CD4-positive, alpha-beta T cell treated with Interleukin-17A for 1 hour (primary cell): ENCODE measurements at places on chromosomes 6 and 20.
A peak's percentile ranks its signal among the peaks of the same experiment; 100 is the strongest.

- DNase-seq = no peak
These were observed 975.9 kb downstream of the KIF16B start for GRCh38 chr20:15597306-15597705.

GRCh38 chr6:106799031-106799894, 169.9 kb downstream of the QRSL1 start:
- DNase-seq = no peak

- peak; percentile 34 for DNase-seq
These were observed 5.6 kb downstream of the PPP1R16B start for GRCh38 chr20:38810926-38811630.

GRCh38 chr6:154872542-154873114, 122.5 kb upstream of the TIAM2 start:
- no peak for DNase-seq

GRCh38 chr6:44431118-44431725, 43.7 kb downstream of the CDC5L start:
- DNase-seq = peak; percentile 53

- no peak for DNase-seq
These were observed 42.4 kb upstream of the EMILIN3 start for GRCh38 chr20:41408986-41409385.

DNA sequence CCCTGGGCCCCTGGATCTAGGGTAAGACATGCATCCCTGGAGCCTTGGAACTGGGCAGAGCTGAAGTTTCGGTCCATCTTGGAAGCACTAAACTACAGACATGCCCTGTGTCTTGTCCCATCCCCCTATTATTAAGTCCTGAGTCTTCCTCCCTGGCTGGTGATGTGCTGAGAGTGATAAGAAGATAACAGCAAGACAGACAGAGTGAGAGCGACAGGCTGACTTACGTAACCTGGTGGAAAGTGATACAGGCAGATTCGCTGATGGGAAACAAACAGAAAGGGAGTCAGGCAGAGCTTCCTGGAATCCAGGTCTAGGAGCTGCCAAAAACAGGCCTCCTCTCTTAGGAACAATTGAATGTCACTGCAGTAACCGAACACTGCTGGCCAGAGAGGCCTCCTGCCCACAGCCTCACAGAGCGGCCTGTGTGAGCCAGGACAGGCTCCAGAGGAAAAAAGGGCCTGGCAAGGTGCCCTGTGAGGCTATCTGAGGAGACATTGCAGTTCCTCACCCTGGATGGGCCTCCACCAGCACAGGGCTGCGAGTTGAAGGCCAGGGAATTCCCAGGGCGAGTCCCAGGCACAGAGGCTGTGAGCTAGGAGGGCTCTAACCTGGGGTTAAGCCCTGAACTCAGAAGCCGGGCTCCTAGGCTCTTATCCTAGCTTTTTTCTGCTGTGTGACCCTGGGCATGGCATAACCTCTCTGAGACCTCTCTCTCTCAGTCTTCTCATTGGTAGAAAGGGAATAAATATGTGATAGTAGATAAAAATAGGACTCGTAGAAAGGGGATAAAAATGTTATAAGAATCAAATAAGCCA, 34.2 kb upstream of the B4GALT5 start:
- DNase-seq = no peak

DNA sequence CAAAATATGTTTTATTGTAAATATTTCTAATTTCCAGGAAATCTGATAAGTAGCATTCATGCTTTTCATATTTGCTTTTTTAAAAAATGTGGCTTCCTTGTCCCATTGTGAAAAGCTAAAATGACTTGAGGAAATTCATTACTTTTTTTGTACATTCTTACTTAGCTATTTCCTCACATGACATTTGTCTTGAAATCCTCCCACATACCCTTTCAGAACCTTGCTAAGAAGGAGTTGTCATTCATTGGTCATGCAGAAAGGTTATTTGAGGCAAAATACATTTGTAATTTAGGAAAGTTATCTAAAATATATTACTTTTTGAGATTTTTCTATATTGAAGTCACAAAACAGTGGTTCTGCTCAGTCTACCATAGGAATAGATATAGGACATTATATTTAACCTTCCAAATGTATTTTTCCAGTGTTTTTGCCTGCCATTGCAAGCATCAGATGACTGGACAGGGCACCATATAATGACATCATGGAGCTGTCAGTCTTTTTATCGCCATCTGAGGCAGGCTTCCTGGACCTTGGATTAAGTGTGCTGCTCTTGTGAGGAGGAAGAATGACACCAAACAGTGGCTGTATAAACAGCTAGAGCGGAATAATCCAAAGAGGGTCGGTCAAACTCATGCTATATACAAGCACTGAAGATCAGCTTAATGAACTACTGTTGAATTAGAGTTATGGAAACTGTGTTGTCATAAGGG, 109.4 kb upstream of the HCRTR2 start:
- no peak for DNase-seq

- no peak for DNase-seq
These were observed 54.1 kb downstream of the BPIFB1 start for GRCh38 chr20:33337119-33337518.

DNA sequence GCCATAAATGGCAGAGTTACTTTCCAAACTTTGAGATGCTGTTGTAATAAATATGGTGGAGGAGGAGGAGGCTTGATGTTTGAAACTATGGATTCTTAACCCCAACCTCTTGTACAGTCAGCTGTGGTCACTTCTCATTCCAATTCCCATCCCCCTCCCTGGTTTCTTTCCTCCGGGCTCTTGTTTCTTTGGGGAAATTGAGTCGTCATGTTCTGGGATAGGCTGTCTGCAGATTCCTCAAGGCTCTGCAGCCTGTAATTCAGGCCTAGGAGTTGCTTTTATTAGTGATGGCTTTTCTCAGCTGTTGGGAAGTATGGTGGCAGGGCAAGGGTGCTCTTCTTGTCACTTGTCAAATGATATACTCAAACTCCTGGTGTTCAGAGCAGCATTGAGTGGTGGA, 2.6 kb downstream of the PTK7 start:
- DNase-seq = no peak

- peak; percentile 20 for DNase-seq
These were observed 94.7 kb downstream of the ANKRD6 start for GRCh38 chr6:89527634-89528033.

- peak; percentile 38 for DNase-seq
These were observed 754 bp downstream of the TNF start for GRCh38 chr6:31575952-31576685.

GRCh38 chr6:109236115-109237076, 141.1 kb downstream of the CEP57L1 start:
- DNase-seq = no peak

- DNase-seq = no peak
These were observed 27.9 kb downstream of the GSS start for GRCh38 chr20:34927736-34928135.
